PC-3 (cell line): ENCODE measurements at places on chromosomes 3 and 15. TPM values are rescaled to one million over a fixed set of nuclear protein-coding genes. Genes with fewer than 3 reads are reported as not detected.

GRCh38 chr3:125052624-125053303 is 3.0 kb downstream of the HEG1 start:
- DNase-seq, result peak; percentile 66
- no peaks in the 10 kb centered on the region for H3K36me3 ChIP-seq
- H3K4me3 ChIP-seq, result peak overlapping the region; percentile 60
- no peaks in the 10 kb centered on the region for H3K27me3 ChIP-seq
- H3K27ac ChIP-seq, result peak overlapping the region; percentile 69

DNA sequence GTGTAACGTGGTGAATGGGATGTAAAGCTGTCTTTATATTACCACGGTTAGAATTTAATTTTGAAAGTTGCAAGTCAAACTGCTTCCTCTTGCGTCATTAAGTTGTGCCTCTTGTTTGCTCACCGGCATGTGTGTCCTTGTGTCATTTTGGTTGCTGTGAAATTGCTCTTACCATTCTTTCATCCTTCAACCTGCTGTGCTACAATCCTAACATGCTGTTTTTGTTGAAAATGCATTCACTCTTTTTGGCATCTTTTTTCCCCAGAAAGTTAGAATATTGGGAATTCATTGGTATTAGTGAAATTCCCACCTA is 164.7 kb downstream of the PGPEP1L start:
- no peaks in the 10 kb centered on the region for H3K27me3 ChIP-seq
- no peaks in the 10 kb centered on the region for H3K36me3 ChIP-seq
- no peak overlapping the region for H3K4me3 ChIP-seq
- no peak overlapping the region for H3K27ac ChIP-seq

DNA sequence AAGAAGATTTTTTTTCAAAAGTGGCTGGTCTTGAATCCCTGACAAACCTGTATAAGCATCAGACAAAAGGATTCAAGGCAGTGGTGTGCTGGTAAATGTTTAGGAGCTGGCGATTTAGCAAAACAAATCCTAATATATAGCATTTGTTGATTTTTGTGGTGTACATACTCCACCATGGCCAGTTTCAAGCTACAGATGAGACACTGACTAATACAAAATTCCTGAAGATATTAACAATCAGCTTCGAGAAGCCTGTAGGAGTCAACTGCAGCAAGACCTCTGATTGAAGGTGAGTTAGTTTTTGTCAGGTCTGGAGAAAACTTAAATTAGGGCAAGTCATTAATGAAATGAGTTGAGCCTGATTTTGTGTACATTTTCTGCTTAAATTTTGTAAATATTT is 6.7 kb downstream of the STRIT1 start:
- H3K36me3 ChIP-seq, result no peaks in the 10 kb centered on the region
- no peaks in the 10 kb centered on the region for H3K27me3 ChIP-seq
- H3K4me3 ChIP-seq, result no peak overlapping the region
- H3K27ac ChIP-seq, result no peak overlapping the region

GRCh38 chr3:184816614-184817013 is 4.6 kb downstream of the VPS8 start:
- no peaks in the 10 kb centered on the region for H3K27me3 ChIP-seq
- H3K36me3 ChIP-seq, result 0 out of 2 replicates have a peak, but pooled peaks cover 4% of the 10 kb centered on the region
- H3K4me3 ChIP-seq, result no peak overlapping the region
- H3K4me1 ChIP-seq, result peaks cover 24% of the 10 kb centered on the region
- H3K27ac ChIP-seq, result no peak overlapping the region

DNA sequence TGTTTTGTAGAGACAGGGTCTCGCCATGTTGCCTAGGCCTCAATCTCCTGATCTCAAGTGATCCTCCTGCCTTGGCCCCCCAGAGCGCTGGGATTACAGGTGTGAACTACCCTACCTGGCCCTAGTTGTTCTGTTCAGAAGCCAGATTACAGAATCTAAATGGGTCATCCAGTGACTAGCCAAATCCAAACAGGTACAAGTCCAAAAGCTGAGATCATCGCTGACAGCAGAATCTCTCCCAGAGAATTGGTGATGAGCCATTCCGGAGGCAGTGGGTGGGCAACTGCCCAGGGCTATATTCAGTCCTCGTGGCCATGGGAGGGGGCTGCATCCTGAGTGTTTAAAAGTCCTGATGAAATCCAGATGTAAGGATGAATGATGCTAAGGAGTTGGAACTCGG is 47.5 kb upstream of the SEMA4B start:
- DNase-seq, result no peak
- no peaks in the 10 kb centered on the region for H3K27me3 ChIP-seq
- H3K27ac ChIP-seq, result no peak overlapping the region
- peaks cover 35% of the 10 kb centered on the region for H3K4me1 ChIP-seq
- no peaks in the 10 kb centered on the region for H3K36me3 ChIP-seq
- H3K4me3 ChIP-seq, result no peak overlapping the region

DNA sequence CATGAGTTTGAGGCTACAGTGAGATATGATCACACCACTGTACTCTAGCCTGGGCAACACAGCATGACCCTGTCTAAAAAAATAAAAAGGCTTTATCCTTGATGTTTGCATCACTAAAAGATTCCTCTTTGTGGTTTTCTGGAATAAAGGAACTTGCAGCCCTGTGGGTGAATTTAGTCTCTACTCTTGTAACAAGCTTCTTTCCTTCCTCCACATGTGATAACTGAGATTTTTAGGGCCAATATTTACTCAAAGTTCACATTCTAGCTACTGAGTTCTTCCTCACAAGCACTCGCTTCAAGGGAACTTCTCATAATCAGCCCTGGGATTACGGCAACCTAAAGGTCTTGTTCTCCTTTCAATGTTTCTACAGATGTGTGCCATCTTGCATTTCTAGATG is 24.6 kb downstream of the COMMD2 start:
- H3K4me1 ChIP-seq, result no peaks in the 10 kb centered on the region
- H3K27ac ChIP-seq, result no peak overlapping the region
- no peaks in the 10 kb centered on the region for H3K36me3 ChIP-seq
- H3K27me3 ChIP-seq, result no peaks in the 10 kb centered on the region
- no peak for DNase-seq

GRCh38 chr3:57048052-57048671 is 12.3 kb upstream of the SPATA12 start:
- no peak for DNase-seq
- H3K4me3 ChIP-seq, result no peak overlapping the region
- H3K36me3 ChIP-seq, result no peaks in the 10 kb centered on the region
- no peaks in the 10 kb centered on the region for H3K27me3 ChIP-seq
- H3K4me1 ChIP-seq, result no peaks in the 10 kb centered on the region
- H3K27ac ChIP-seq, result no peak overlapping the region

- H3K4me3 ChIP-seq, result no peak overlapping the region
- H3K4me1 ChIP-seq, result no peaks in the 10 kb centered on the region
- H3K27ac ChIP-seq, result no peak overlapping the region
- H3K27me3 ChIP-seq, result peaks cover 37% of the 10 kb centered on the region
- no peaks in the 10 kb centered on the region for H3K36me3 ChIP-seq
These were observed 161.2 kb downstream of the MINAR1 start for GRCh38 chr15:79593119-79593869.

Gene GATM
- 0.86 and 0.87 TPM in 2 replicates for total RNA-seq

Gene SH2D7
- total RNA-seq, result not detected in 2 replicates
